ENCODE measurements at places on chromosomes 12 and 14.
A peak's percentile ranks its signal among the peaks of the same experiment; 100 is the strongest.

GRCh38 chr14:80055226-80055625, 156.1 kb downstream of the DIO2 start:
- DNase-seq, result no peak

DNA sequence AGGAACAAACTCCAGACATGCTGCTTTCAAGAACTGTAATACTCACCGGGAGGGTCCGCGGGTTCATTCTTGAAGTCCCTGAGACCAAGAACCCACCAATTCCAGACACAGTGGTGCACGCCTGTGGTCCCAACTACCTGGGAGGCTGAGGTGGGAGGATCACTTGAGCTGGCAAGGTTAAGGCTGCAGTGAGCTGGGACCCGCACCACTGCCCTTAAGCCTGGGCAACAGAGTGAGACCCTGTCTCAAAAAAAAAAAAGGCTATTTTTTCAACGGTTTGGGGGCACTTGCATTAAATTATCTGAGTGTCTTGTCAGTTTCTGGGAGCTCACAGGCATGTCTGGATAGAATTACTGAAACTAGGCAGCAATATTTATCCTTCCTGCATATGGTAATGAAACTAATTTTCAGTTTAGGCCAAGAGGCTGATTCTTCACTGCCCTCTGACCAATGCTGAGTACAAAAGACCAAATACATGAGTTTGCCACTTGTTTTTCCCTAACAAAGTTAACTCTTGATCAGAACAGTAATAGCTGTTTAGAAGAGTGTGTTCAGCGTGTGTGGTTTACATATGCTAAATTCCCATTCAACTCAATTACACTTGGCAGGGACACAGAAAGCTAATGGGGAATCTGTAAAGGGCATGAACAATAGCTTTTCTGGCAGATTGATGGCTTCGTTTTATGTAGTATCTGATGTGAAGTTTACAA, 65.8 kb upstream of the RASSF3 start:
- DNase-seq, result no peak

DNA sequence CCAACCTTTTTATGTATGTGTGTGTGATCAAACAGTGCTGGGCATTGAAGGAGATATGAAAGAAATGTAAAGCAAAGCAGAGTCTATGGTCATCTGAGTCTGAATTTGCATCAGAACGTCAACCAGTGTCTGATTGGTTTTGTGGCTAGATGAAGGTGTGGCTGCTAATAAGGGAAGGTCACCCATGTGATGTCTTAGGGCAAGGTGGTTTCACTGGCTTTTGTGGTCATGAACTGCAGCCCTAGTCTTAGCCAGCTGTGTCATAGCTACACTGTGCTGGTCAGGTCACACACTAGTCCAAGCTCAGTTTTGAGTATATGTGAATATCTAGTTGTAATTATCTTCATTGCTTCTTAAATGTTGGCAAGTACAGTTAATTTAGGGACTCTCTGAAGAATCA, 105.8 kb downstream of the TGFB3 start:
- DNase-seq, result no peak

GRCh38 chr14:33349871-33350270, 411.2 kb downstream of the NPAS3 start:
- DNase-seq, result no peak

GRCh38 chr12:114665411-114666260, 18.3 kb downstream of the TBX3 start:
- DNase-seq, result peak; percentile 72

DNA sequence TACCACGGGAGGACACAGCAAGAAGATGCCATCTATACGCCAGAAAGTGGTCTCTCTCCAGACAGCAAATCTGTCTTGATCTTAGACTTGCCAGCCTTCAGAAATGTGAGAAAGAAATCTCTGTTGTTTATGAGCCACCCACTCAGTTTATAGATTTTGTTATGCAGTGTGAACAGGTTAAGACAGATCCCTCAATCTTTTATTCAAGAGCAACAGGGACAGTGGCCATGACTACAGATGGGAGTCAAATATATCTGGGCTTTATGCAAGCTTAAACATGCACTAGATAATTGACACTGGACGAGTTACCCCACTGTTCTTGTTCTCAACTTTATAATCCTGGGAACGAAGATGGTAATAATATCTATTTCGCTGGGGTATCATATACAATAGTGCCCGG, 288.7 kb downstream of the RPAP3 start:
- no peak for DNase-seq
